ENCODE measurements at places on chromosomes 11 and 22.

DNA sequence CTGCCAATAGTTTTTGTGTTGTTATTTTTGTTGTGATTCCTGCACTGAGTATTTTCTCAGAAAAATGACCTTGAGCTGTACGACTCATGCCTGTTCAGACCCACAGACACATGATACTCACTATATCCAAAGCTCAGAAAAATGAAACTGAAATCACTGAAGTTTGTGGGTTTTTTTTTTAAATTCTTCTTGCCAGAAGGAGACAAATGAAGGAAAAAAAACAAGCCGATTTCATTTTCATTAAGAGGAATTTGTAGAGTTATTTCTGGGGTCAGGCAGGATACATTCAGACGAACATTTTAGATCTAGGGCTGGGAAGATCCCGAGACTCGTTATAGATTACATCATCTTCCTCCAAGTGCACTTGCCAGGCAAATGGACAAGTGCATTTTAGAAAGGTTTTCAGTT lies 60.4 kb downstream of the BMAL1 start:
- DNase-seq, result no peak

GRCh38 chr11:78938971-78939370 lies 364.3 kb upstream of the NARS2 start:
- no peak for DNase-seq

- no peak for DNase-seq
Measured at GRCh38 chr11:2549080-2549479, 104.3 kb downstream of the KCNQ1 start.

- DNase-seq, result no peak
Measured at GRCh38 chr11:124612045-124612444, 817 bp downstream of the PANX3 start.

DNA sequence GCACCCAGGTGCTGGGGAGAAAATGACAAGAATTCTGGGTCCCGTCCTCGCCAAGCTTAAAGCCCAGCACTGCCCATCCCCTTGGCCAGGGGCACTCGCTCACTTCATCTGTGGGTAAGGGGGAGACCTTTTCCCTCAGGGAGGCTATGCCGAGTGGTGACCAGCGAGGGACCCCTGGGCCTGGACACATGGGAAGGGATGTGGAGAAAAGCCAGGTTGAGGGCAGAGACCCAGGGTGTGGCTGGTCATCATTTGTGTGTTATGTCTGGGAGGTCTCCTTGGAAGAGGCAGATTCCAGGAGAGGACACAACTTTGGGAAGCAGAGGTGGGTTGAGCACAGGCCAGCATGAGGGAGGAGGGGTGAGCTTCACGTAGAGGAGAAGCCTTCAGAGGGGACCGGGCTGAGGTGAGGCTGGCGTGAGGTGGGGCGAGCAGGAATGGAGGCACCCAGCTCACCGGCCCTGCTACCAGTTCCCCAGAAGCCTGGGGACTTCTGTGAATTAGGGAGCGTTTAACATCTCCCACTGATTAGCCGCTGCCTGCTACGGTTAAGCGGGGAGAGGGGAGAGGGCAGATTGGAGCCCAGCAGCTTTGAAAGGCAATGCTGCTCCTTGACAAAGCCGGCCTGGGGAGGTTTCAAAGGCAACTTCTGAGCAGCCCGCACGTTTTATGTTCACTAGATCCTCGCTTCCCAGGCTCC lies 25.8 kb upstream of the NECTIN1 start:
- DNase-seq, result no peak

GRCh38 chr11:116885951-116886655 lies 48.7 kb upstream of the APOA1 start:
- DNase-seq, result no peak

DNA sequence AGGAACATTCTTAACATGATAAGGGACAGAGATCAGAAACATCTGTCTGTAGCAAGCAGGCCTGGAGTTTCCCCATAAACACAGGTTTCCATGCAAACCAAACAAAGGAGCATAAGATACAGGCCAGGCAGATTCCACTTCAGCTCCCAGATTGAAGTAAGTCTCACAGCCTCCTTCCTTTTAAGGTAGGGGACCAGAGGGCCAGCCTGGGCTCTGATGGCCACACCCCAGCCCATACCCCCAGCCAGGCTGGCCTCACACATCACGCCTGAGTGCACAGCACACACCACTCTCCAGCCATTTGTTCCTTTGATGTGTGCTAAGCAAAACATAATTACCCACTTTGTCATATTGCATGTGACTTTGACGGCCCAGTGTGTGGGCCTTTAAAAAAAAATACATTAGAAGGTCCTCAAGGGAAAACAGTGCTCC lies 518.7 kb downstream of the NTM start:
- no peak for DNase-seq
